ENCODE measurements at places on chromosomes 4 and X.

DNA sequence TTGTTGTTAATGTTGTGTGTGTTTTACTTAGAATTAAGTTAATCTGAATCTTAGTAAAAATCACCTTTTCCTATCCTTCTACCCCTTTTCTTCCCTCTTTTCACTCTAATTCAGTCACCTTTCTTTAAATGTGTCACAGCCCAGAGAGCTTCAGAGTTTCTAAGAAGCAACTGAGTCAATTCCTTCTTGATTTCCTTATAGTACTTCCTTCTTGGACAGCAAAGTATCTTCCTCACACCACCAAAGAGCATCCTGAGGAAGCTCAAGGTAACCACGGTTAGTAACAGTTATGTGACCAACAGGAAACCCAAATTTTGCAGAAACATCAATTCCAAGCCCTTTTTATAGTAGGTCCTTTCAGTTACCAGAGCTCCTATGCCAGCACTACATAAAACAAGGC is 243.2 kb upstream of the BMP3 start:
- no peak for DNase-seq

GRCh38 chr4:145035494-145036136 is 62.4 kb downstream of the ANAPC10 start:
- DNase-seq: no peak

GRCh38 chr4:151951671-151952050 is 190.9 kb upstream of the GATB start:
- DNase-seq: no peak

GRCh38 chr4:7540206-7540605 is 105.5 kb upstream of the PSAPL1 start:
- DNase-seq: no peak

- no peak for DNase-seq
These were observed 58.8 kb upstream of the FAAH2 start for GRCh38 chrX:57227691-57228090.

GRCh38 chr4:184960505-184960971 is 57.8 kb upstream of the HELT start:
- no peak for DNase-seq

DNA sequence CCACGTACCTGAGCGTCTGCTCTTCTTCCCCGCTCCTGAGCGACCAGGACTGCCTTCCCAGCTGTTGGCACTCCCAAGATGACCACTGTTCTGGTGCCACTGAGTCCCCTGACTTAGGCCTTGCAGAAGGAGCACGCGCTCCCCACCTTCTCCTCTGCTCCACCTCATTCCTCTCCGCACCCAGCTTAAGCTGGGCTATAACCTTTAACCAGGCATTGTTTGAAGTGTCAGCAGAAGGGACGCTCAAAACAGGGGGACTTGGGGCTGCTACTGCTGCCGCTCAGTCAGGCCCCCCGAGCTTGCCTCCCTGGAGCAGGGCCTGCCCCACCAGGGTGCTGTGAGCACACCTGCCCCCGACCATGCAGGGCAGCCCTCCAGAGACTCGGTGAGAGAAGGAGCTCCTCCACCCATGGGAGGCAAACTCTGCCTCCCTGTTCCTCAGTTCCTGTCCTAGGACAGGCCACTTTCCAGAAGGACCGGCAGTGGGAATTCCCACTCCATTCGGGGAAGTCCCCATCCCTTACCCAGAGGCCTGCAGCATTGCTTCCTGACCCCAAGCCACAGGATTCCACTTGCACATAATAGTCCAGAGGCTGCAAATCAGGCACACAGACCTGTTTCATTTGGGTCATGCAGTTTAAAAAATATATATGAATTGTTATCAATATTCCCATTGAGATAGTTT is 99.7 kb upstream of the ENPP6 start:
- DNase-seq: no peak

GRCh38 chr4:178462710-178463109 is 1020.5 kb upstream of the AGA start:
- no peak for DNase-seq

GRCh38 chrX:108001218-108001814 is 19.1 kb upstream of the TEX13B start:
- DNase-seq: no peak

DNA sequence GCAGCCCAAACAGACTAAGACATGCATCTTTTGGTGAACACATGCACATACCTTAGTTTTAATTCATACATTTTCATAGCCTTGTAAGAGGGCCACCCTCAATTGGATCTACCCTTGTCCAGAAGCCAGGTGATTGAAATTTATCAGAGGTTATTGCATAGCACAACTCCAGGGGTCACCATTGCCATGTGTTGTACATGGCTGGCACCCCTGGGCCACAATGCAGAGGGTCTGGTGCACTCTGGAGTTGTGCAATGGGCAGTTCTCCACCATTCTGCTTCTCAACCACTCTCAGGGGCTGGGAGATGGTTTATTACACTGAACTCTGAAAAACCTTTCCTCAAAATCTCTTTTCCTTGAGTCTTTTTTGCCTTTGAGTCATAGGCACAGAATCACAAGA is 184.4 kb upstream of the CXorf66 start:
- DNase-seq: no peak

DNA sequence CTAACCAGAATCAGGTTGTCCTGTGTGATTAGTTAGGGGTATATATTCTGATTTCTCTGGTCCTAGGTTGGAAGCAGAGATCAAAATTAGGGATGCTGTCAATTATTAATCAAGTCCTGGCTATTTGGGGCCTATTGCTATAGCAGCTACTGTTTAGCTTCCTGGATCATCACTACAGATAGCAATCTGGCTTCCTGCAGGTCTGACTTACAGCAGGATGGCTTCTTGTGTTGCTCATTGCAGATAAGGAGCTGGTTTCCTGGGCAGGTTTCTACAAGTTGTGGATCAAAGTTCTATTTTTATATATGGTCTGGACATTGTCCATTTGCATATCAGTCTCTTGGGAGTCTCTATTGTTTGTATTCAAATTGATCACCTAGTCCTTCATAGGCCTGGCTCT is 57.7 kb upstream of the C4orf54 start:
- DNase-seq: peak; percentile 11

GRCh38 chr4:151824656-151825055 is 63.8 kb upstream of the GATB start:
- no peak for DNase-seq

- DNase-seq: no peak
These were observed 15.3 kb downstream of the USP46 start for GRCh38 chr4:52643785-52644244.

DNA sequence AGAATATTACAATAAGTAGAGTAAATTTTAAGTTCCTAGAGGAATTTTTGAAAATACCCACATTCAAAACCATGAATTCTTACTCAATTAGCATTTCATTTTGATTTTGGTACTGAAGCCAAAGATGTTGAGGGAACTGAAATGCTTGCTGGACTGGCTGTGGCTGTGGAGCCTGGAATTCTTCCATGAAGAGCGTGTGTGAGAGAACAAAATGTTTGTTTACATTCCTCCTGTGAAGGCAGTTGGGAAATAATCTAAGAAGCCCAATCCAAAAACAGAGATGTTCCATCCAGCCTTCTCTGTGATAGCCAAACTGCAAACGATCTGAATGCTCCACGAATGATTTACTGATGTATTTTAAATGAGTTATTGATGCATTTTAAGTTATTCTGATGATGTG is 3.8 kb upstream of the ADH1B start:
- DNase-seq: no peak

DNA sequence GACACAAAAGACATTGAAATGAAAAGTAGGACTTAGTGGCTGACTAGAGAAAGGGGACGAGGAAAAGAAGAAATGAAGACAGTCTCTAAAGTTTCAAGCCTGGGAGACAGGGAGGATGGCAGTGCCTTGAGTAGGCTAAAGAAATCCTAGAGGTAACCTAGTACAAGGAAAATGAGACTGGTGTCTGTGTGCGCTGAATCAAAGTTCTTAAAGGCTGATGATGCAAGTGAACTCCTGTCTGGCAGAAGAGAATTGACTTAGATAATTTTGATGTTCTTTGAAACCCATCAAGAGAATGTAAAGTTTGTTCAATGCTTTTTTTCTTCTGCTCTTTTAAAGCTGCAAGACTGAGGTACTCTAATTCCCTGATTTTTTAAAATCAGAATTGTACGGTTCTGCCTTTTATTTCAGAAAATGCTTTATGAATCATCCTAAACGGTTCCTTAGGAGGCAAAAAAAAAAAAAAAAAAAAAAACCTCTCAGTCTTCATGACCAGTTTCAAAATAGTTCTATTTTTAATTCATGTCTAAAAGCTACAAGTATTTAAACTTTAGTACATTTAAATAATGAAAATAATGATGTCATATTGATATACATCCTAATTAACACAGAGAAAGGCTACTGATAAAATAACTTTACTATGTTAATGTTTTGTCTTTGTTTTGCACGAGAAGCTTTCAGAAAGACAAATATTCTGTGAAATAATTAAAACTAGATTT is 189.8 kb downstream of the PPP3CA start:
- no peak for DNase-seq

DNA sequence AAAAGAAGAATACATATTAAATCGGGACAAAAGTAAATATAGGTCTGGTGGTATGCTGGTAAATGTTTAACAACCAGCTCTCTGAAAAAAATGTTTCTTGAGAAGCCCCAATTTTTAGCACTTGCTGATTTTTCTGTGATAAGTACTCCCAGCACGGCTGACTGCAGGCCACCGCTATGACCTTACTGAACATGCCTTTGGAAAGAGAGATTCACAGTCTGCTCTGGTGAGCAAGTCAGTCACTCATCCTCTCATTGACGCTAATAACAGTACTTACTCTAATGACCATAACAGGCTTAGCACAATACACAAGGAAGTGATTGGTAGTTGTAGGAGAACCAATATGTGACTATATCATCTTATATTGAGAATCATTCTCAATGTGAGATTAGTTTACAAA is 98.9 kb upstream of the BLTP1 start:
- DNase-seq: no peak
